ENCODE measurements at places on chromosomes 3 and 15.

DNA sequence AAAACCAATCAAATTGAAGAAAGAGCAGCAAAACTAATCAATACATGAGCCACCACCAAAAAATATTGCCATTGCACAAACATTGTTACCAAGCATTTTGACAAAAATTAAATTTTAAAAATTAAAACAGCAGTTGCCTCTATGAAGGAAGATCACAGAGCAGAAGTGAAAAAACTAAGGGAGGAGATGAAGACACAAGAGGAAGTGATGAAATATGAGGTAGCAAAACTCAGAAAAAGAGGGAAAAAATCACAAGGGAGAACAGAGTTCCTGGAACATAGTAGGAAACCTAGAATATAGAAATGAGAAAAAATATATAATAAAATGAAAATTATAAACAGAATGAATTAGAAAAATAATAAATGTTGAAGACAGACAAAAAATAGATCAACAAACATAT is 7.3 kb upstream of the SERPINI2 start:
- DNase-seq, result no peak

GRCh38 chr3:186614266-186614596 is 1.4 kb downstream of the AHSG start:
- DNase-seq, result no peak

DNA sequence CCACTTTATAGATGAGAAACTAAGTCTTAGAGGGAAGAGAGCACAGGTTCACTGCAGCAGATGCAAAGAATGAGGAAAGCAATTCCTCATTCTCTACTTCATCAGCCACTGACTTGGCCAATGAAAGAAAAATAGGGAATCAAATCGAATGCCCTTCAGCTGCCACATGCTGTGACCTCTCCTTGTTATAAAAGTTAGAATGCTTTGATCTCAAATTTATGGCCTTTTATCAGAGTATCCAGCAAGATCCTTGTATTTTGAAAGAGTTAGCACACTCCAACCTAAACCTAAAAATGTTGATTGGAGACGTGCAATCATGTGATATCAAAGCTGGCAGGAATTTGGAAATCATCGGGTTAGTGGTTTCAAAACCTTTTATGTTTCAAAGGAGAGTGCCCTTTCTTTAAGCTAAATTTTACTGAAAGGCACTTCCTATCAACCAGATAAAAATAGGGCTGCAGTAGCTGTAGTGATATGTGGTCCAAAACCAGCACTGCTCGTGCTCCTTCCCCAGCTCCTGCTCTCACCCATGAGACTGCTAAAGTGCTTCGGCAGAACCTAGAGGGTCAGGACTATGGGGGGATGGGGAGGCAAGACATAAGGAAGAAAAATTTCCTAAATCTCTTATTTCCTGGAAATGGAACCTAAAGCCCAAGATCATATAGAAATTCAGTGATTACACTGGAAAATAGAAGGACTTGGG is 617.0 kb downstream of the PYDC2 start:
- no peak for DNase-seq

- no peak for DNase-seq
Observed at GRCh38 chr3:29338377-29338776, 57.5 kb downstream of the RBMS3 start.

DNA sequence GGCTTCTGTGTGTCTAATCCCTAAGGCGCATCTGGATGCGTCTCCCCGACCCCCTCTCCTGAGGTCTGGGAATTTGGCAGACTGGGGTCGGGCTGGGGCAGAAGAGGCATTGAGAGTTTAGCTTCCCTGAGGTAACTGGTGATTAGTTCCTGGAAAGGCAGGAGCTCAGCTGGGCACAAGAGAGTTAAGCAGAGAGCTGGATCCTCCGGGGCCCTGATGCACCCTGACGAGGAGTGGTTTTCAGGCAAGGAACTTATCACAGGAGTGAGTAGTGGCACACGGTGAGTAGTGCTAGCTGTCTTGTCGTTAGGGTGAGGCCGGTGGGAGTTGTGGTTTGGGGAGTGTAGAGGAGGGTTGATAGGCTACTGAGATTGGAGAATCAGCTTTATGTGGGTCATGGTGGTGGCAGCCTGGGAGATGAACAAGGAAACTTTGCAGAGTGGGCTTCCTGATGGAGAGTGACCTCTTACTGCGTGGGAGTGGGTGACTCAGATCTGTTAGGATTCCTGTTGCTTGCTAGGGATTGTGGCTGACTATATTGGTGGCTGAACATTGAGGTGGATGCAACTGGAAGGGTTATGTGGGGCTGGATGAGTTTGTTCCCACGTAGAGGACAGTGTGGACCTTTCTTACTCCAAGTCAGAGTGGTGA is 897 bp downstream of the RAD54L2 start:
- peak; percentile 16 for DNase-seq

GRCh38 chr15:63446255-63446654 is 58.1 kb upstream of the USP3 start:
- peak; percentile 75 for DNase-seq

- DNase-seq, result no peak
Observed at GRCh38 chr15:59221511-59222505, 15.2 kb downstream of the LDHAL6B start.

- DNase-seq, result no peak
Observed at GRCh38 chr3:72352176-72352575, 496.1 kb downstream of the SHQ1 start.

- no peak for DNase-seq
Observed at GRCh38 chr3:150411976-150412375, 3.9 kb downstream of the TSC22D2 start.

DNA sequence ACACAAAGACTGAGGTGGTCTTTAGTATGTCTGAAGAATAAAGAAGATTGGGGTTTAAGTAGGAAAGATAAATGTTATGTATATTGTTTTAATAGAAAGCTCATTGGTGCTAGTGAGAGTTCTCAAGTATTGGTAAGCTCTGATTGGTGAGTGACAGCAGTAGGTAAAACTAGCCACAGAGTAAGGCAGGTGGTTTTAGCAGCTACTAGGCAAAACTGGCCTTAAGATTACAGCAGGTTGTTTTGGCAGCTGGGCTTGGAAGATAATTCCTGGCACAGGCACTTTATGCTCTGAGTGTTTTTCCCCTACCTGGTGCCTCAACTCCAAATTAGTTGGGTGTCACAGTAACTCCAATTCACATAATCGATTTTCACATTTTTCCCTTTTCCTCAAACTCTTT is 66.3 kb downstream of the STAG1 start:
- DNase-seq, result no peak

- DNase-seq, result no peak
Observed at GRCh38 chr3:193943851-193944517, 192.0 kb upstream of the HES1 start.

DNA sequence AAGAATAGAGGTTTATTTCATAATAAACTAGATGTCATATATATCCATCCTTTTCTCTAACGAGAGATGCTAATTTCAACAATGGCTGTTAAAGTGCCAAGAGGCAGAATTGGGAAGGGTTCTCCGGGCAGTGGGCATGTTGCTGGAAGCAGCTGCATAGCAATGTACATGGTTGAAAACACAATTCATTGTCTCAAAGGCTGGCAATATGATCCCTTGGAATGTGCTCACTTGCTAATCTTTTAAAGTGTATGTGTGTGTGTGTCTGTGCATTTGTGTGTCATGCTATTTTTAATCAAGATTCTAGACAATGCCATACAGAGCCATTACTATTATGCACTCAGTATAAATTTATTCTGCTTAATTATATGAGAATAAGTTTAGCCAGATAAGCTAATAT is 1020.3 kb downstream of the NAALADL2 start:
- no peak for DNase-seq

GRCh38 chr3:4387210-4388204 is 79.6 kb downstream of the SUMF1 start:
- DNase-seq, result no peak

- DNase-seq, result no peak
Observed at GRCh38 chr3:27589795-27590194, 105.6 kb upstream of the SLC4A7 start.

GRCh38 chr3:71896751-71897150 is 111.8 kb upstream of the PROK2 start:
- no peak for DNase-seq

DNA sequence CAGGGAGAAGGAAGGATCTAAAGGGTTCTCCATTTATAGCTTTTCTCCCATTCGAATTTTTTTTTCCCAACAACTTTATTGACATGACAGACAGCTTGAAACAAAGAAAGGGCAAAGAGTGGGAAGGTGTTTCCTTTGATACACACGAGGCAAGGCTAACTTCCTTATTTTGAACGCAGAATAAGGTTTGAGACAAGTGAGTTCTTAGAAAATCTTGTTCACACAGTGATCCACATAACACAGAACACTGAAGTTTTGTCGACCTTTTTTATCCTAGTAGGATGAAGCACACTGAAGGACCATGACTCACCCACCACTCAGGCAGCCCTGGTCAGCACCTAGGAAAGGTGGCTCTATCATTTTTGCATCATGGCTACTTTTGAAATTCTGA is 425.8 kb upstream of the MDFIC2 start:
- DNase-seq, result no peak

GRCh38 chr3:49998326-49998725 is 58.4 kb downstream of the RBM6 start:
- DNase-seq, result no peak

DNA sequence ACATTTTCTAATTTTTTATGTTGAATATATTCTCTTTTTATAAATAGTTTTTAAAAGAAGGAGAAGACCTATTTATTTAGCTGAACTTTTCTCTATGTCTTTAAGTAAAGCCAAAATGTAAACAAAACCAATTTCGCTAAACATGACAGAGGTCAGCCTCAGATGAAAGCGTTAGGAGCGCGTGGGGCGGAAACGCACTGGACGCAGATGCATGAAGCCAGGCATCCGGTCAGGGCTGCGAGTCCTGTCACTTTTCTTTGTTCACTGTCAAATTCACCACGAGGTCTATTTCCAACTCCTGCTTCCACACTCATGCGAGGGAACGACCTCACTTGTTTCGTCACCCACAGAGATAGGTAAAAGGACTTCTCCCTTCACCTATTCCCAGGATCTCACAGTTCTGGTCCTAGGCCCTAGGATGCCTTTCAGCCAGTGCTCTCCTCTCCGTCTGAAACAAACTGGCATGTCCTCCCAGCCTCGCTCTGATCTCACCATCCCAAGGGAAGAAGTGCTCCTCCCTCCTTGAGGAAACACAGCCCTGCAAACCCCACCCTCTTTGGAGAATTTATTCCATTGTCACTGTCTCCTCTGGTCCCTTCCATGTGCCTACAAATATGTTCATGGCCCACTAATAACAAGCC is 57.9 kb downstream of the ITGB5 start:
- DNase-seq, result no peak

DNA sequence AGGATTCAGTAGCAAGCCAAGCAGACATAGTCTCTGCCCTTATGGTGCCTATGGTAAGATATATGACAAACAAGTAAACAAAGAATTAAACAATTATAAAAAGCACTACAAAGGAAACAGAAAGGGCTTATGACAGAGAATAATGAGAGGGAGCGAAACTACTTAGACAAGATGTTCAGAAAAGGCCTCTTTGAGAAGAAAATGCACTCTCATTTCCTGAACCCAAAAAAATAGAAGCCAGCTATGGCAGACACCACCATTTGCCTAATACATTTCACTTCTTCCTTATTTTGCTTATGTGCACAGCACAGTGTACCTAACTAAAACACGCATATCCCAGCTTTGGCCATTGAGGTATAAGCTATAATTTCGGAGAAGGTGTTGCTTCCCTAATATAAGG is 465.5 kb upstream of the PPP2R3A start:
- no peak for DNase-seq

GRCh38 chr3:10635446-10636076 is 130.2 kb upstream of the ATP2B2 start:
- no peak for DNase-seq

- no peak for DNase-seq
Observed at GRCh38 chr3:64975147-64975546, 287.3 kb upstream of the ADAMTS9 start.

GRCh38 chr15:88509964-88510363 is 36.5 kb downstream of the DET1 start:
- no peak for DNase-seq

DNA sequence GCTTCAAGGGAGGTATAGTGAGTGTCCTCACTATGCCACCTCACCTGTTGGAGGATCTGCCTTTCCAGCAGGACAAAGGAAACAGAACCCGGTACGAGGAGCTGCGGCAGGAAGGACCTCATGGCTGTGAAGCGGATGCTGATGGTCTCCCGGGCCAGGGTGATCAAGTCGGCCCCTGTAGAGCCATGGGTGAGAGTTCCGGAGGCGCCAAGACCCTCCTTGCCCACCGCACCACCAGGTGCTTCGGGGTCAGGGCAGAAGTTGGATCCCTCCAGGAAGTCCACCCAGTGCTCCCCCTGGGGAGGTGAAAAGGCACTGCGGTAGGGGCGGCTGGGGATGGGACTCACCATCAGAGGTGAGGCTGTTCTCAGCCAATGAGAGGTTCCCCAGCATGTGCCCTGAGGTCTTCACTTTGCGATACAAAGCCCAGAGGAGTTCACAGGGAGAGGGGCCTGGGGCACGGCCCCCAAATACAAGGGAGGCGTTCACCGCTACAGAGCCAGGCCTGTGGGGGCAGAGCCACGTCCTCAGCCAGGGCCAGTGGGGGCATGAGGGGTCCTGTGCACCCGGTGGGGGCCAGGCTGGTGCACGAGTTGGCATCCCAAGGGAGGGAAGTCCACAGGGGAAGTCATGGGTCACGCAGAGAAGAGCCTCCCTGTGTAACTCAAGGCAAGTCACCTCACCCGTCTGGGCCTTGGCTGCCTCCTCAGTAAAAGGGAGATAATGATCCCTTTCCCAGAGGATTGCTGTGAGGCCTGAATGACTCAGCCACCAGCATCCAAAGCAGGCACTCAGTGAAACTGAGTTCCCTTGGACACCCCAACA is 27.7 kb downstream of the C15orf39 start:
- DNase-seq, result no peak

GRCh38 chr15:87211547-87211946 is 1045.0 kb downstream of the NTRK3 start:
- DNase-seq, result no peak

DNA sequence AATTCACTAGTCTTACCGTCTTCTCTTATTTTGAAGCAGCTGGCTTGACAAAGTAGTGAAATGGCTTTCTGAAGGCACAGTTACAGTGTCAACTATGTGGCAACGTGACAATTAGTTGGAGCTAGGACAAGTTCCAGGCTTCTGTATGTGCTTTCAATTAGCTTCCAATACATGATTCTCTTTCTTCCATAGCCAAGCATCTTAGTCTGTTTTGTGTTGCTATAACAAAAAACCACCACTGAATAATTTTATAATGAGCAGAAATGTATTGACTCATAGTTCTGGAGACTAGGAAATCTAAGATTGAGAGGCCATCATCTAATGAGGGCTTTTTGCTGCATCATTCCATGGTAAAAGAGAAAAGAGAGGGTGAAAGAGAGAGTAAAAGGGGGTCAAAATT is 365.1 kb upstream of the PLSCR5 start:
- no peak for DNase-seq

- DNase-seq, result no peak
Observed at GRCh38 chr15:48592221-48592731, 53.2 kb downstream of the FBN1 start.

- DNase-seq, result no peak
Observed at GRCh38 chr15:72725446-72725845, 39.4 kb downstream of the BBS4 start.

GRCh38 chr15:24763891-24764290 is 88.3 kb downstream of the NPAP1 start:
- DNase-seq, result no peak

GRCh38 chr15:47461652-47462141 is 255.6 kb upstream of the SEMA6D start:
- DNase-seq, result no peak

GRCh38 chr3:124639406-124640237 is 90.6 kb upstream of the UMPS start:
- DNase-seq, result peak; percentile 17

- no peak for DNase-seq
Observed at GRCh38 chr15:63877713-63878271, 44.0 kb upstream of the HERC1 start.
